Brain microvascular endothelial cell (primary cell): ENCODE measurements at places on chromosomes 3 and 15.

GRCh38 chr3:58090351-58090750 is 82.1 kb downstream of the FLNB start:
- peak; percentile 69 for DNase-seq

GRCh38 chr15:101272584-101272983 is 4.7 kb downstream of the SELENOS start:
- DNase-seq, result no peak

DNA sequence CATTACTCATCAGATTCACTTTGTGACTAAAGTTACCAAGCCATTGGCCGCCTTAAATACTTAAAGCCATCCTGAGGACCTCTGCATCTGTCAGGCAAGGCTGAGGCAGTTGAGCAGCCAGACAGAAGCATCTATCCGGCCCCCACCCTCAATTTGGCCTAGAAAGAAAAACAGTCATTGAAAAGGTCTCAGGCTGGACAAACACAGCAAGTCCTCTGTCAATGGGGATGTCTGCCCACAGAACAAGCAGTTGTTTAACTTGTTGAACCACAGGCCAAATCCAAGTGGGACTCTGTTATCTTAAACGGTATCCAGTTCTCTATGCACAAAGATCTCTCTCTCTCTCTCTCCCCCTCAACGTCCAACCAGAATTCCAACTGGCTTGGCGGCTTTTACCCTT is 2.8 kb downstream of the ZIC4 start:
- no peak for DNase-seq

DNA sequence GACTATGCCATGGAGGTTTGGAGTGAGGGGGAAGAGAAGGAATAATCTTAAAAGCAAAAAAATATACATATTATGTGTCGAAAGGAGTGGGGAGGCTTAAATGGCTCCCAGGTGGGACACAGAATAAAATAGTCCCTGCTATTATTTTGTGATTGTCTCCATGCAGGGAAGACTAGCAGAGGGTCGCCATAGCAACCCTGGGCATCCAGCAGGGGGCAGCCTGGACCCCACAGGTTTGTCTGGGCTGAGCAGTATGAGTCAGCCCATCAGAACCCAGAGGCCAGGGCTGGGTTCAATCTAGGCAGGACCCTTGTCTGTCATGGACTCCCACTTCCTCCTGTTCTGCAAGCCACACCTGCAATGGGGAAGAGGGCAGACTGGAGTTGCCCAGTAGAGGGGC is 17.6 kb upstream of the LINGO1 start:
- DNase-seq, result peak; percentile 23

GRCh38 chr3:149080699-149081091 is 5.6 kb downstream of the HLTF start:
- DNase-seq, result peak; percentile 46

- no peak for DNase-seq
Measured at GRCh38 chr3:171687581-171687980, 122.7 kb downstream of the PLD1 start.

DNA sequence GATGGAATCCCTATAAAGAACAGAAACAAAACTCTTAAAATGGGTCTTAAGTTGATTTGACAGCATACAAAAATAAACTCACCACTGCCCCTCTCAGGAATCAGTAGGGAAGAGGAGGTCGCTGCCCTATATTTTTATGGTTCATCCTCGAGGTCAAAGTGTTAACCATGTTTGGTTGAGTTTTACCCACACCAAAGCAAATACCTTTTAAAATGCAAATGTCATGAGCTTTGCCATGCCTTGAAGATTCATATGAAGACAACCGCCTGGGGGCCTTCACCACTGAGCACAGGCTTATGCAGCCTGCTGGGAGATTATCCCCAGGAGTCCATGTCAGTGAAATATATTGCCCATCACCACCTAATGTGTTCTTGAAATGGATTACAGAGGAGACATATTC is 66.1 kb downstream of the GLB1 start:
- DNase-seq, result no peak

DNA sequence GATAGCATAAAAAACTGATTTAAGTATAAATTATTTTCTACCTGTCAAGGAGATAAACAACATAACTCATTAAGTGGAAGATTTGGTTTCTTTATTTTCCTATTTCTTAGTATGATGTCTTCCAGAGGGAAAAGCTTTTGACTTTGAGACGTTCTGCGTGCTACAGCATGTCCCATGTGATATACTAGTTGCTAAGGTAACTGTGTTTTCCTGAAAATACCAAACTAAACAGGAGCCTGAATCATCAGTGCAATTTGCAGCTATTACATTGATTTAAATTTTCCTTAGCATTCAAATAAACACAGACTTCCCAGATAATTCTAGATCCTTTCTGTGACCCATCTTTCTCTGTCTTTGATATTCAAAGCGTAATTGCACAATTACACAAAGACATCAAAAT is 117.7 kb upstream of the P2RY1 start:
- DNase-seq, result no peak

DNA sequence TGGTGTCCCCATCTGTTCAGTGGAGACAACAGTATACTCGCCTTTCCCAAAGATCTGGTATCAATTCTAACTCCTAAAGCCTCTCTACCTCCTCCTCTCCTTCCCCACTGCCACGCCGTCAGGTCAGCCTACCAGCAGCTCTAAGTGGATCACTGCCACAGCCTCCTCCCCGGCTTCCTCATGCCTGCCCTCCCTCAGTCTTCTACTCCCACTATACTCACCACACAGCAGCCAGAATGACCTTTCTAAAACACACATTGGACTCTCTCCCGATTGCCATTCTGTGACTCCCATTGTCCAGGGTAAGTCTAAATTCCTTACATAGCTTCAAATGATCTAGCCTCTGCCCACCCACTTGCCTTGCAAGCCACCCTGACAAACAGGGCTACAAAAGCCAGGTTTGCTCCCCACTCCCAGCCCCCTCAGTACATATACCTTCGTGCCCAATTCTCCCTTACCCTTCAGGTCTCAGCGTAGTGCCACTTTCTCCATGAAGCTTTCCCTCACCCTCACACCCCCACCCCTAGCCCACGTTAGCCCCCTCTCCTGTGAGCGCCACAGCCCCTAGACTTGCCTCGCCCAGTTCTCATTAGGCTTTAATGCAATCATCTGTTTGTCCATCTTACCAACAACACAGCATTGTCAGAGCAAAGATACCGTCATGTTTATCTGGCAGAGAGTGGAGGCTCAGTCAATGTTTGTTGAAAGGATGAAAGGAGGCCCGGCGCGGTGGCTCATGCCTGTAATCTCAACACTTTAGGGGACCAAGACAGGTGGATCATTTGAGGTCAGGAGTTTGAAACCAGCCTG is 9.5 kb upstream of the SEMA7A start:
- no peak for DNase-seq

DNA sequence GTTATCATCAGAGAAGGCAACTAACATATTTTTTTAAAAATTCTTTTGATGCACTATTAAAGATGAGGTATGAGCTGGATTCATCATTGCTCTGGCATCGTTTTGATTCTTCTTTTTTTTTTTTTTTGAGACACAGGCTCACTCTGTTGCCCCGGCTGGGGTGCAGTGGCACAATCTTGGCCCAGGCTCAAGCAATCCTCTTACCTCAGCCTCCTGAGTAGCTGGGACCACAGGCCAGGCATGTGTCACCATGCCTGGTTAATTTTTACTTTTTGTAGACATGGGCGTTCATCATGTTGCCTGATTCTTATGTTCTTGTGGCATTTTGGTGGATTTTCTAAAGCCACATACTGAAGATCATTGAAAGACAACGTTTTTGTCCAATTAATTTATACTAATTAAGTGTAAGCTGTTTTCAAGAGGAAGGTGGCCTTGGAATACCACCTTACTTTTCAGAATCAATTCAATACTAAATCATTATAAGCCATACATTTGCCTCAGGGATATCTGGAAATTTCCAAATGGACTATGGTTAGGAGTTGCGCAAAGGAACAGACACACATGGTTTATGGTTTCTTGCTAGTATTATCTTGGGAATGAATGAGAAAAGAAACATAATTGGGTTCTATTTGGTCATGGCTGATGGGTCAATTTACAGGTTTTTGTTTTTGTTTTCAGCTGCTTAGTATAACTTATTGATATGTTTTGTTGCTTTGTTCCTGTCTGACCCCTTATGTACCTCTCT is 22.8 kb downstream of the SLC28A2 start:
- no peak for DNase-seq

- DNase-seq, result peak; percentile 48
Measured at GRCh38 chr3:12187448-12188327, 29.0 kb upstream of the TIMP4 start.

DNA sequence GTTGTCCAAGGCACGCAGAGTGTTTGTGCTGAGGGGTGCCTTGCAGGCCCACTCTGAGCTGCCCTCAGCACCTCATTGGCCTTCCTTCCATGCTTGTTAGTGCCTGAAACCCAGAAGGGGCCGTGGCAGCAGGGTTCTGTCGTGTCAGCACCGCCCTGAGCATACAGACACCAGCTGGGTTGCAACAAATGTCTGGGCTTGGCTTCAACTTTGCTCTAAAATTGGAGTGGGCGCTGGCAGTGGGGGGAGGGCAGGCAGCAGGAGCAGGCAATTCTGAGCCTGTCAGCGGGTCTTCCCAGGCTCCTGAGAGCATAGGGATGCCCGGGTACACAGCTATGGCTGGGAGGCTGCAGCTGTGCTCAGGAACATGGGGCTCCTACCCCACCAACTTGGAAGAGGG is 464.3 kb downstream of the EPHA3 start:
- DNase-seq, result no peak

GRCh38 chr3:149678351-149678950 is 20.6 kb upstream of the WWTR1 start:
- DNase-seq, result no peak

- peak; percentile 41 for DNase-seq
Measured at GRCh38 chr15:84725001-84725491, 9.1 kb upstream of the SEC11A start.

DNA sequence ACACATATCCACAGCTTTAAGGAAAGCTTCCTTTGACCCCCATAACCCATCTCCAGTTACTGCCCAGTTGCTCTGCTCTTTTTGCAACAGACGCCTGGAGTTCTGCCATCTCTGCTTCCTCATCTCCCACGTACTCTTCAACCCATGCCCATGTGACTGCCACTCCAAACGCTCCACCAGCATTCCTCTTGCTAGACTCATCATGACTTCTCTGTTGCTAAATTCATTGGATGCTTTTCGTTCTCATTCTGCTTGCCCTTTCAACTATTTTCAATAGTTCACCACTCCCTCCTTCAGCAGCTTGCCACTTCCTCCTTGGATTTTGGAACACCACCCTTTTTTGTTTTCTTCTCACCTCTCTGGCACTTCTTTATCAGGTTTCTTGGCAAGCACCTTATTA is 2.7 kb upstream of the KNSTRN start:
- DNase-seq, result peak; percentile 95

DNA sequence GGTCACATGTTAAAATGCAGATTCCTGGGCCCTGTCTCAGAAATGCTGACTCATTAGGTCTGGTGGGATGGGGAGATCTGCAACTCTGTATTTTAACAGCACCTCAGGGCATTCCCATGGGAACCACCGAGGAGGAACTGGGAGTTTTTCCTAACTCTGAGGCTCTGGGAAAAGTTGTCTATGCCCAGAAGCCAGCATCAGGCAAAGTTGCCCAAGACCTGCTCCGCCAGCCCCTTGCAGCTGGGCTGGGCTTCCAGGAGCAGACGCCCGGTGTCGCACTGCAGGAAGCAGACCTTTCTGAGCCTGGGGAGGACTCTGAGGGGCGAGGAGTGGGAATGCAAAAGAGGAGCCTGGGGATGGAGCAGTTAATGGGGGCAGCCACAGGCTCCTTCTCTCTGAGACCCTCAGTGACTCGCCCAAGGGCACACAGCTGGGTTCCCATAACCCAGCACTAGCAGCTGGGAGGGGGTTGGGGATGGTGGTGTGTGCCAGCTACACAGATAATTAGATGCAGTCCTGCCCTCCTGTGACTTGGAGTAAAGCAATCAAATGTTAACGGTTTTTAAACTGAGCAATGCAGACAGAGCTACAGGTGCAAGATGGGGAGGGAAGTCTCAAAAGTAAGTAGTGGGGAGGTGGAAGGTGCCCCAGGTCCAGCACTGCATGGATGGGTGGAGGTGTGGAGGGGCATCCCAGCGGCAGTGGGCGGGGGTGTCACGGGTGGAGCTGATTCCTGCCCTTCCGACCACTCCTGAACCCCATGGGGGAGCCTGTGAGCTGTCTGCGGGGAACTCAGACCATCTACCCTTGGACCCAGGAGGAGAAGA is 100.4 kb downstream of the LSM3 start:
- DNase-seq, result no peak

- DNase-seq, result no peak
Measured at GRCh38 chr3:81164806-81165205, 596.6 kb downstream of the GBE1 start.

GRCh38 chr15:73684581-73685455 is 635 bp downstream of the CD276 start:
- DNase-seq, result peak; percentile 19

DNA sequence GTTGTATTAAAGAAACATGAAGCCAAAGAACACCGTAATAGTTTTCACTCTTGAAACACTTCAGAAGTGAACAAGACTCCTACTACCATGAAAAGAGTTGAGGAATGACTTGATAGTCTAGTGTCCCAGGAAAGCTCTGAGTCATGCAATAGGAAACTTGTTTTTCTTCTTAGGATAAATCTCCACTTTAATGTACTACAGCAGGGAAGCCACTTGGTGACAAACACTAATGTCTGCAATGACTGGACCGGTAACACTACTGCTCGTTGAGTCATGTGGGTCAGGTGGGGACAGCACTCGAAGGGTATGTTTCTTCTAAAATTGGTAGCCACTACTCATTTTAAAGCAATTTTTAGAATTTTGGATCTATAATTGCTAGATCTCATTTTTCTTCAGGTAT is 291.7 kb upstream of the CNTN3 start:
- no peak for DNase-seq

GRCh38 chr3:176286476-176287085 is 910.7 kb downstream of the TBL1XR1 start:
- no peak for DNase-seq
